ENCODE measurements at places on chromosomes 3 and 15.

GRCh38 chr3:140223631-140224030, 288.6 kb downstream of the CLSTN2 start:
- DNase-seq = no peak
- no peaks in the 10 kb centered on the region for H3K36me3 ChIP-seq
- no peaks in the 10 kb centered on the region for H3K27me3 ChIP-seq

DNA sequence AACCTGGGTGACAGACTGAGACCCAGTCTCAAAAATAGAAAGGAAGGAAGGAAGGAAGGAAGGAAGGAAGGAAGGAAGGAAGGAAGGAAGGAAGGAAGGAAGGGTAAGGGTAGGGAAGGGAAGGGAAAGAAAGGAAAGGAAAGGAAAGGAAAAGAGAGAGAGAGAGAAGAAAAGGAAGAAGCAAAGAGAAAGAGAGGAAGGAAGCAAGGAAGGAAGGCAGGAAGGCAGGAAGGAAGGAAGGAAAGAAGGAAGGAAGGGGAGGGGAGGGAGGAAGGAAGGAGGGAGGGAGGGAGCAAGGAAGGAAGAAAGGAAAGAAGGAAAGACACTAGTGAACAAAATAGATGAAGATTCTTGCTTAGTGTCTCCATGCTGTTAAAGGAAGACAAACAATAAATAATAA, 129.1 kb downstream of the SHQ1 start:
- H3K27ac ChIP-seq = no peak overlapping the region
- peaks cover 5% of the 10 kb centered on the region for H3K36me3 ChIP-seq
- peaks cover 1% of the 10 kb centered on the region for H3K27me3 ChIP-seq
- peaks cover 16% of the 10 kb centered on the region for H3K4me1 ChIP-seq

DNA sequence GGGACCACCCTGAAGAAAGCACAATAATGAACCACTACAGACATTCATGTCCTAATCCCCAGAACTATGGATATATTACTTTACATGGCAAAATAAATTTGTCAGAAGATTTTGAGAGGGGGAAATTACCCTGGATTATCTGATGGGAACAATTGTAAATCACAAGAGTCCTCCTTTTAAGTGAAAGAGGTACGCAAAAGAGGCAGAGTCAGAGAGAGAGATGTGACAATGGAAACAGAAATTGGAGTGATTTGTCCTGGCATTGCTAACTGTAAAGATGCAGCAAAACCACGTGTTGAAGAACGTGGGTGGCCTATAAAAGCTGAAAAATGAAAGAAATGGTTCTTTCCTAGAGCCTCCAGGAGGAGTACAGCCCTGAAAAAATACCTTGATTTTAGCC, 1121.4 kb upstream of the ALCAM start:
- H3K36me3 ChIP-seq = no peaks in the 10 kb centered on the region
- H3K4me1 ChIP-seq = no peaks in the 10 kb centered on the region
- no peaks in the 10 kb centered on the region for H3K27me3 ChIP-seq
- DNase-seq = no peak
- no peak overlapping the region for H3K27ac ChIP-seq
- no peak overlapping the region for H3K4me3 ChIP-seq

DNA sequence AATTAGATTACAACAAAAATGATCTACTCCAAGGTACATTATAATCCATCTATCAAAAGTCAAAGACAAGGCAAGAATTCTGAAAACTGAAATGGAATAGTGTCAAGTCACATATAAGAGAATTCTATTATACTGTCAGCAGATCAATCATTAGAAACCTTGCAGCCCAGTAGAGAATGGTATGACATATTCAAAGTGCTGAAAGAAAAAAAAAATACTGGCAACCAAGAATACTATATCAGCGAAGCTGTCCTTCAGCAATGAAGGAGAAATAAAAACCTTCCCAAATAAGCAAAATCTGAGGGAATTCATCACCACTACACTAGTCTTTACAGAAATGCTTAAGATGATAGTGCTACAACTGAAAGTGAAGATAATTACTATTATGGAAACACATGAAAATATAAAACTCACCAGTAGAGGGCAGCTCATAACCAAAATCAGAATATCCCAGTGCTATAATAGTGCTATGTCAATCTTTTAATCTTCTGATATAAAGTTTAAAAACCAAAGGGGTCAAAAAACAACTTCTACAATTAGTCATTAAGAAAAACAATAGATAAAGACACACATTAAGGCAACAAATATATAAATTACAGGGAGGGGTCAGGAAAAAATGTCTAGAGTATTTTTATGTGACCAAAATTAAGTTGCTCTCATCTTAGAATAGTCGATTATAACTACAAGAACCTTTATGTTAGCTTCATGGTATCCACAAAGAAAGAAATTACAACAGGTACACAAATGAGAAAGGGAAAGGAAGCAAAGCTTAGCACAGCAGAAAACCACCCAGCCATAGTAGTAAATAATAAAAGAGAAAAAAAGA, 190.7 kb upstream of the CNTN6 start:
- no peak overlapping the region for H3K27ac ChIP-seq
- no peak overlapping the region for H3K4me3 ChIP-seq
- no peak for DNase-seq
- no peaks in the 10 kb centered on the region for H3K4me1 ChIP-seq
- H3K36me3 ChIP-seq = no peaks in the 10 kb centered on the region

DNA sequence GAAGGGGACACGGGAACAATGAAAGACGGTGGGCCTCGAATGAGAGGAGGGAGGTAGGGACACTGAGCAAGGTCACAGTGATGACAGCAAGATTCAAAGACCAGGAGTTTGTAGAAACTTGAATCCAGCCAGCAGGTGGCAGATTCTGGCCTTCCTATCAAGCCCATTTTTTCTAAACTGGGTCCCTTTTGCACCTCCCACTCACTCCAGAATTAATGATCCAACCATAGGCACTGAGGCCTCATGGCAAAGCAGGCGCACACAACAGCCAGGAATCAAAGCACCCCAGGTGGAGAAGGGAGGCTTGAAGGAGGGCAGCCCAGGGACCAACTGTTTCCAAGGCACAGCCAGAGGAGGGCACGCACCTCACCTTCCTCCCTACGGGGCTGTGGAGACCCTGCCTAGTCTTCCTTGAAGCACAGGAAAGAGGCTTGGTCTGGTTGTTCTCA, 90.2 kb downstream of the ANP32A start:
- H3K27ac ChIP-seq = no peak overlapping the region
- DNase-seq = peak; percentile 10
- no peak overlapping the region for H3K4me3 ChIP-seq
- H3K27me3 ChIP-seq = no peaks in the 10 kb centered on the region
- no peaks in the 10 kb centered on the region for H3K36me3 ChIP-seq

DNA sequence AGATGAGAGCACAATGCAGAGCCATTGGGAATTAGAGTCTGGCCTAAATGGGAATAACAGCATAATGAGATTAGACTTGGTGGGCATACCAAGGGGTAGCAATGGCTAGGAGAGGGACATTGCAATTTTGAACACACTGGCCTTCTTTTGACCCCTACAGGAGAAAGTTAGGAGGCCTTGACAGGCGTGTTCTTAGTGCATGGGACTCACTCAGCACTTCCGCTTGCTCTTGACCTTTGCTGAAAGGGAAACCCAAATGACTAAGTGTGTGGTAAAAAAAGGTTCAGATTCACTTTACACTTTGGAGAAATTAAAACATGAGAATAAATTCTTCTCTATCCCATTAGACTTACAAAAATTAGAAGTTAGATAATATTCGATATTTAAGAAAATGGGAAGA, 317.4 kb downstream of the DIPK2A start:
- no peaks in the 10 kb centered on the region for H3K36me3 ChIP-seq
- no peak overlapping the region for H3K27ac ChIP-seq
- H3K4me3 ChIP-seq = no peak overlapping the region
- H3K4me1 ChIP-seq = peaks cover 2% of the 10 kb centered on the region
- no peaks in the 10 kb centered on the region for H3K27me3 ChIP-seq

GRCh38 chr3:120145542-120146285, 51.5 kb upstream of the GSK3B start:
- DNase-seq = peak; percentile 6
- H3K27me3 ChIP-seq = no peaks in the 10 kb centered on the region
- peaks cover 34% of the 10 kb centered on the region for H3K4me1 ChIP-seq
- no peak overlapping the region for H3K4me3 ChIP-seq

- no peak for DNase-seq
- no peak overlapping the region for H3K27ac ChIP-seq
- H3K4me3 ChIP-seq = no peak overlapping the region
Observed at GRCh38 chr15:69914040-69914439, 183.7 kb downstream of the TLE3 start.

DNA sequence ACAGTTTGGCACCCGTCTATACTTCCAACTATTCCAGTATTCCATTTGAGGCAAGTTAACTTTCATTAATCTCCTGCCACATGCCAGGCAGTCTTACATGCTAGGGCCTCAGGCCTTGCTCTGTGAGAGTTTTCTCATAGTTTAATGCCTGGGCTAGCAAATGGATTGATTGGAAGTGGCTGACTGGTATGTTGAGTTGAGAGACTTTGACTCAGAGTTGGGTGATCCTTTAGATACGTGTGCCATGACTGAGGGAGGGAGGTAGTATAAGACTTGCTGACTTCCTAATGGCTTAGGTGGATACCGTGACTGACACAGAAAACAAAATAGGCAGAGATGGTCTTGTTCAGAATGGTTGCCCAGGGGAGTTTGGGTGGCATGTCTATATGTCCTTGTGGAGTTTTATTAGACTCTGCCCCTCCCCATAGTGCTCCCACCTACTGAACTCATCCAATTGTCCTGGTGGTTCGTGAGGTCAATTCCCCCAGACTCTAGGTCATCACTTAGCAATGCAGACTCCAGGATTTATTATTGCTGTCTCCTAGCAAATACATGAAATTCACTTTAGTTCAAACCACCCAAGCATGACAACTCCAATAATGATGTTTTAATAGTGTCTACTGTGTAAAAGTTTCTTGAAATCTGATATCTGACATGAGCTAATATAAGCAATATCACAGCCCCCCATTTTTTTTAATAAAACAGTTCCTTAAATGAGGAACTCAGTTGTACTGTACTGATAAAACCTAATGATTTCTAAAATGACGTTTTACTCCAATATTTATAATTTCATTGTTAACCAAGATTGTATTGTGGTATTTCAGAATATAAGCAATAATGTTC, 413.9 kb upstream of the MDFIC2 start:
- no peak overlapping the region for H3K4me3 ChIP-seq
- no peak overlapping the region for H3K27ac ChIP-seq
- no peaks in the 10 kb centered on the region for H3K4me1 ChIP-seq

- H3K27me3 ChIP-seq = peaks cover 12% of the 10 kb centered on the region
- no peak overlapping the region for H3K4me3 ChIP-seq
- no peak for DNase-seq
- no peaks in the 10 kb centered on the region for H3K36me3 ChIP-seq
- H3K4me1 ChIP-seq = no peaks in the 10 kb centered on the region
- H3K27ac ChIP-seq = no peak overlapping the region
Observed at GRCh38 chr15:60301024-60301423, 96.8 kb downstream of the ANXA2 start.

DNA sequence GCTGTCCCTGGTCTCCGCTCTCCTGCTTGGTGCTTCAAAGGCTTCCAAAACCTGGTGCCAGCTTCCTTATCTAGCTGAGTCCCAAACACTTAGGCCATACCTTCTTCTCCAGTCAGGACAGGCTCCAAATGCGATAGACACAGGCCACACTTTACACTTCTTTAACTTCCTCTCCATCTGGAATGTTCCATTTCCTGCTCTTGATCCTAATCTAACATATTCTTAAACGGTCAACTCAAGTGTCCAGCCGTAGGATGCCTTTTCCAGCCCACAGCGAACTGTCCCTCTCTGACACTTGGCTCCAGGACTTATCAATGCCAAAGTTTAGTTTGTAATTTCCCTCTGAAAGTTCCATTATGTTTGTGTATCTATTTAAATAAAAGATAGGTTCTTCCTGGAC, 19.2 kb upstream of the PLA2G4F start:
- H3K27ac ChIP-seq = no peak overlapping the region
- H3K4me1 ChIP-seq = peaks cover 5% of the 10 kb centered on the region
- no peak for DNase-seq
- no peaks in the 10 kb centered on the region for H3K27me3 ChIP-seq
- no peak overlapping the region for H3K4me3 ChIP-seq
- H3K36me3 ChIP-seq = peaks cover 41% of the 10 kb centered on the region

DNA sequence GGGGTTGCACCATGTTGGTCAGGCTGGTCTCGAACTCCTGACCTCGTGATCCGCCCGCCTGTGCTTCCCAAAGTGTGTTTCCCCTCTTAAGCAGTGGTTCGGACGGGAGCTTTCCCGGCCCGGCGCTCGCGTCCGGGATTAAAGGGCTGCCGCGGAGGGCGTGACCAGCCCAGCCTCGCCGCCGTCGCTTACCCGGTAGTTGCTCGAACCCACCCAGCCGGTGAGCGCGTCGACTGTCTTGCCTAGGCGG, 513 bp downstream of the CLASP2 start:
- peak overlapping the region; percentile 55 for H3K27ac ChIP-seq
- H3K4me1 ChIP-seq = peaks cover 11% of the 10 kb centered on the region
- no peaks in the 10 kb centered on the region for H3K36me3 ChIP-seq
- DNase-seq = peak; percentile 62
- H3K4me3 ChIP-seq = no peak overlapping the region

DNA sequence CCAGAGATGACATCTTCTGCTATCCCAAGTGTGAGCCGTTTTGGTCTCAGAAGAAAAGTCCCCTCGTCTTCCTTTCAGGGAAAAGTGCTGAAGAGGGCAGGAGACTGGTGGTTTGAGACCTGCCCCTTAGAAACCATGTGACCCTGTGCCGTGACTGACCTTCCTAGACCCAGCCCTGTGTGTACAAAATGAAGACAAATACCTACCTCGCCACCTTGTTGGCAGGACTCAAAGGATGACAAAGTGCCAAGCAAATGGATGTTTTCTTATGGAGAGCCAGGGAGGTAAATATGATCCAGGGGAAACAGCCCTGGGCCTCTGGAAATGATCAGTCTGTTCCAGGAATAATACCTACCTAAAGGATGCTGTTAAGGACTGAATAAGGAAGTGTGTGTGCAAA, 41.3 kb downstream of the FAM174B start:
- no peaks in the 10 kb centered on the region for H3K27me3 ChIP-seq
- no peaks in the 10 kb centered on the region for H3K36me3 ChIP-seq
- H3K27ac ChIP-seq = no peak overlapping the region
- no peaks in the 10 kb centered on the region for H3K4me1 ChIP-seq
- no peak overlapping the region for H3K4me3 ChIP-seq

- H3K4me1 ChIP-seq = peaks cover 3% of the 10 kb centered on the region
- H3K27me3 ChIP-seq = peaks cover 11% of the 10 kb centered on the region
- no peak overlapping the region for H3K27ac ChIP-seq
- no peaks in the 10 kb centered on the region for H3K36me3 ChIP-seq
- H3K4me3 ChIP-seq = no peak overlapping the region
Observed at GRCh38 chr3:33159981-33160380, 46.2 kb downstream of the CRTAP start.

GRCh38 chr3:8523041-8523440, 21.4 kb downstream of the LMCD1 start:
- H3K27me3 ChIP-seq = peaks cover 13% of the 10 kb centered on the region
- no peaks in the 10 kb centered on the region for H3K36me3 ChIP-seq
- DNase-seq = no peak

DNA sequence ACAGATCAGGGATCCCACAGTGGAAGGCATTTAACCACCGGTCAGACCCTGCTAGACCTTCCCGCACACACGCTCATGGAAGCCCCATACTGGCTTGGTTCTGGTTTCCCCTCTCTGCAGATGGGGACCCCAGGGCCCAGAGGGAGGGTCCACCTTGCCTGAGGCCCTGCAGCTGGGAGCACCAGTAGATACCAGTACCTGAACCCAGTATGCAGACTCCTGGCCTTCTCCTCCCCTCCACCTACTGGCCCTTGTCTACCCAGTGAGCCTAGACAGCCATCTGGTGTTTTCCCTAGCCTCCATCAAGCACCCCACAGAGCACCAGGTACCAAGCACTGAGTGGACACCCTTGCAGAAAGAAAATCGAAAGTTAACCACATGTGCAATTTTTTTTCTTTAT, 65.1 kb downstream of the MEGF11 start:
- H3K36me3 ChIP-seq = no peaks in the 10 kb centered on the region
- H3K4me1 ChIP-seq = no peaks in the 10 kb centered on the region
- H3K27ac ChIP-seq = no peak overlapping the region
- peaks cover 9% of the 10 kb centered on the region for H3K27me3 ChIP-seq
